Eye (tissue), 1 donor: ENCODE measurements at places on chromosomes 11 and 22.

DNA sequence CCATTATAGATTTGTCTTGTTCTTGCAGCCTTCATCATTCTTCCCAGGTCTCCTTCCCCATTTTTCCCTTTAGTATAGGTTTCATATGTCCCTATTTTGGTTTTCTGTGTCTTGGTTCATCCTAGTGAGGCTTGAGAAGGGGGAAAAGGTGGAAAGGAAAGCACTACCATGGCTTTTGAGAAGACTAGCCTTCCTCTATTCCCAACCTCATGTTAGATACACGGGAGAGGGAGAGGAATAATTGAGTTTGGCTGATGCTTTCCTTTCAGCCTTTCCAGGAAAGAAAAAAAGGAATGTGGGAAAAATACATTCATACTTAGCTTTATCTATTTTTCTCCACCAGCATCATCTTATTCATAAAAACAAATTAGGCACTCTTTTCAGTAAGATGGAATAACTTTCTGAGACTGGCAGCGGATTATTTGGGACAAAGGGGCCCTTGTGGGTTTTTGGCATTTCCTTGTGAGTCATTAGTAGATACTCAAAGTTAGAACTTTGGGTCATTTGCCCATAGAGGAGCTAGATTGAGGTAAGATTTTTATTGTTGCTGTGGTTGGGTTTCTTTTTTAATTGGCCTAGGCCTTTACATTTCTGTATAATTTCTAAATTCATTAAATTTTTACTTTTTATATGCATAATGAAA, 23.8 kb downstream of the CAPRIN1 start:
- DNase-seq: no peak

- DNase-seq: peak; percentile 94
Observed at GRCh38 chr11:30586251-30587144, at the start of gene MPPED2. TSS of gene MPPED2 (minus strand) at chr11:30586353. CDS start at chr11:30580373, 5,980 bp downstream.

DNA sequence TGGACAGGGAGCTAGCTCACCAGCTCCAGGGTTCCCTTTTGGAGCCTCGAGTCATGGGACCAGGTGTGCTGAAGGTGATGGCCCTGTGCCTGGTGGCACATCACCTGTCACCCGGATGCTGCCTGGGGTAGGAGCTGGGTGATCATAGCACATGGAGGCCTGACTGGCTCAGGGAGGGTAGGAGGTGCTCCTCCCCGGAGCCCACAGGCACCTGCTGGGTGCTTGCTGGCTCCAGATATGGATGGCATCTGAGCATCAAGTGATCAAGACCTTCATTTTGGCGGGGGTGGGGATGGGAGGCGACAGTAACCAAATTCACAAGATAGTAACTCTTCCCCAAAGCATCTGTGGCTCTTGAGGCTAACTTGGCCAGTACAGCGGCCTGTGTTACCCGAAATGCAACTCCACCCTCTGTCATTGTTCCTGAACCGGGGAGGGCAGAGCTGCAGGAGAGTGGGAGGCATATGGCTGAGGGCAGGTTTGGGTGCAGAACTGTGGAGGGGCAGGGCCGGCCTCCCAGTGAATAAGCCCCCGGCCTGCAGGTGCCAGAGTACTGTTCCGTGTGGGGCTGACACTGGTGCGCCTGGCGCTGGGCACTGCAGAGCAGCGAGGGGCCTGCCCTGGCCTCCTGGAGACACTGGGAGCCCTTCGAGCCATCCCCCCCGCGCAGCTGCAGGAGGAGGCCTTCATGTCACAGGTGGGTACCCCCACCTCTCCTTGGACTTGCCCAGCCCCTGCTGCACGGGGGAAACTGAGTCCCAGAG, 4.7 kb downstream of the TBC1D10C start:
- no peak for DNase-seq

DNA sequence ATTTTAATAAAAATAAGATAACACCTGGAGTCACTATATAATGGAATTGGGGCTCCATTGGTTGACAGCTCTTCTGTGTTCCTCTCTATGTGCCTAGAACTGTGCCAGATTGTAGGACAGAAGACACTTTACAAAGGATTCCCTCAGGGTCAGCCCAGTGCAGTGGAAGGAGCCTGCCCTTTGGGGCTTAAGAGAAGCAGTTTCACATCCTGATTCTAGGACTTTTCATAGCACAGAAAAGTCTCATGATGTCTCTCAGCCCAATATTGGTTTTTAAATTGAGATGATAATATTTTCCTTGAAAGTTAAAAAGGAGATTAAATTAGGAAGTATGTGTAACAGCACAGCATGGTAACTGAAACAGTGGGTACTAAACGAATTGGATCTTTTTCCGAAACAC, 7.1 kb downstream of the PLAAT4 start:
- no peak for DNase-seq

DNA sequence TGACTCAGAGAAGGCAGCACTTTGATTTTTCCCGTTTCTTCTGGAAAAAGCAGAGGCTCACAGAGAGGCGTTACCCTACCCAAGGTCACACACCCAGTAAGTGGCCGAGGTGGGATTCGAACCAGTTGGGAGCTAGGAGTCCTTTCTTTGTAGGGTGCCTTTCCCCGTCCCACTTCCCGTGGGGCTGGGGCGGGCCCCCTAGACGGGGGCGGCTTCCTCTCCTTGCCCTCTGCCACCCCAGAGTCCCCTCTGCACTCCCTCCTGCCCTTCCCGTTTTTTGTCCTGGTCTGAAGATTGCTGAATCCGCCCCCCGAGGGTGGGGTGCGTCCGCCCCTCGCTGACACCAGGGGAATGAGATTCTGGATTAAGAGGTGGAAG, 747 bp downstream of the TPCN2 start:
- no peak for DNase-seq

DNA sequence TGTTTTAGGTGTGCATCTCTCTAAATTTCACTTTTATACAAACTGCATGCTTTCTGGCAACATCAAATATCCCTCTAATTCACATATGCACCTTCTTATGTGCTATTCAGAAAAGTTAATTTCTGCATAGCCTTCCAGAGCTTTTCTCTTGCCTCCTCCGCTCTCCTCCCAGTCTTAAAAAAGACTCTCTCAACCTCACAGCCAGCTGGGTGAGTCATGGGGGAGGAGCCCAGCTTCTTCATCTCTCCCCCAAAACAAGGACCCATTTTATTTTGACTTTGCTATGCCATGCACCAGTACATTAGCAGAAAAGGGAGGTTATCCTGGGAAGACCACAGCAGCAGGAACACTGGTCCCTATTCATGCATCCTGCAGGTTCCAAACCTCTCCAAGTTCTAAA, 234.4 kb downstream of the KCNA4 start:
- no peak for DNase-seq

GRCh38 chr11:125358254-125358840, 137.7 kb downstream of the FEZ1 start:
- DNase-seq: no peak

DNA sequence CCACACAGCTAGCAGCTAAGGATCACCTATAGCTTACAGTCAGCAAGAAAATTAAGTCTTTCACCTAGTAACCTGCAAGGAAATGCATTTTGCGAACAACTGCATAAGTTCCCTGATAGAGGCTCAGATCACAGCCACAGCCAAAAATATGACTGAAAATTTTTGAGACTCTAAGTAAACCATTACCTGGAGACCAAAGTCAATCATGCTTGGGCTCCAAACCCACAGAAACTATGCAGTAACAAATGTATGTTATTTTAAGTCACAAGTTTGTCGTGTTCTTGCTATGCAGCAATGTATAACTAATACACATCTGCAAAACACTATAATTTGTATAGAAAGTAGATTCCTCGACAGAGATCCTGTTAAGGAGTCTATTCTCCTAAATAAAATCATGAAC, 1025.7 kb upstream of the RAG2 start:
- DNase-seq: no peak

DNA sequence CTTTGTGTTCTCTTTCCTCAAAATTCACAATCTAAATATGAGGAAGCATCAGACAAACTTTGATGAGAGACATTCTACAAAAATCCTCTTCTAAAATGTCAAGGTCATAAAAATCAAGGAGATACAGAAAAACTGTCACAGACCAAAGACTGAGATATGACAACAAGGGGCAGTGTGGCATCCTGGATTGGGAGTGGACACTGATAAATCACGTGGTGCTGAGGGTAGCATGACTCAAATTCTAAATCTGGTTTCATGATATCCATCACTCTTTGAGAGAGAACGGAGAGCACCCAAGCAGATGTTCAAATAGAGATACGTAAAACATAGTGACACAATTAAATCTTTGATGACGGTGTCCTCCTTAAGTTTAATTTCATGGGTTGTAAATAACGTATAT, 13.0 kb upstream of the CARD18 start:
- DNase-seq: no peak

DNA sequence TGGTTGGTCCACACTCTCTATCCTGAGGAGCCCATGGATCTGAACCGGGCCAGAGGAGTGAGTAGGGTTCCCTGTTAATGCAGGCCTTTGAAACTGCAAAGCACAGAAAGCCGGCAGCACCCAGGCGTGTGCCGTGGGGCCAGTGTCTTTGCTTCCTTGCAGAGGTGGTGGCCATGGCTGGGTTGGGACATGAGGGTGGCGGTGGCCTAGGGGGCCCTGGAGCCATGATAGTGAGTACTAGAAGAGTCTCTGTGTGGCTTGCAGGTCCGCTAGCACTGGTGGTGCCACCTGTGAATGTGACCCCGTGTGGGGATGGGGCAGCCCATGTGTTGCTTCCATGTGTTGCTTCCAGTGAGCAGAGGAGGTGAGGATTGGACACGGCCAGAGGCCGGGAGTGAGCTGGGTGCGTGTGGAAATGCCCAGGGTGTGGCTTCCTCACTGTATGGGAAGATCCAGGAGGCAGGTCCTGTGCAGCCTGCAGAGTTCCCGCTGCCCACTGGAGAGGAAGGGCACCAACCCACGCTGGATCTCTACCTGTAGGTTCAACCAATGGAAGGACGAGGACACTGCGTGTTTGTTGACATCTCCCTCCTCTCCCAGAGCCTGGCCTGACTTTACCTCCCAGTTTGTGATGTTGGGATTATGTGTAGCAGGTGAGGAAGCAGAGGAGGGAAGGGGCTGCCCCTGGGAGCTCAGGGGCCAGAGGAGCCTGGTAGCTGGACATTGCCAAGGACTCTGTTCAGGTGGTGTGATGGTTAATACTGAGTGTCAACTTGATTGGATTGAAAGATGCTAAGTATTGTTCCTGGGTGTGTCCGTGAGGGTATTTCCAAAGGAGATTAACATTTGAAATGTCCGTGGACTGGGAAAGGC, 796.6 kb downstream of the TBC1D22A start:
- DNase-seq: no peak

DNA sequence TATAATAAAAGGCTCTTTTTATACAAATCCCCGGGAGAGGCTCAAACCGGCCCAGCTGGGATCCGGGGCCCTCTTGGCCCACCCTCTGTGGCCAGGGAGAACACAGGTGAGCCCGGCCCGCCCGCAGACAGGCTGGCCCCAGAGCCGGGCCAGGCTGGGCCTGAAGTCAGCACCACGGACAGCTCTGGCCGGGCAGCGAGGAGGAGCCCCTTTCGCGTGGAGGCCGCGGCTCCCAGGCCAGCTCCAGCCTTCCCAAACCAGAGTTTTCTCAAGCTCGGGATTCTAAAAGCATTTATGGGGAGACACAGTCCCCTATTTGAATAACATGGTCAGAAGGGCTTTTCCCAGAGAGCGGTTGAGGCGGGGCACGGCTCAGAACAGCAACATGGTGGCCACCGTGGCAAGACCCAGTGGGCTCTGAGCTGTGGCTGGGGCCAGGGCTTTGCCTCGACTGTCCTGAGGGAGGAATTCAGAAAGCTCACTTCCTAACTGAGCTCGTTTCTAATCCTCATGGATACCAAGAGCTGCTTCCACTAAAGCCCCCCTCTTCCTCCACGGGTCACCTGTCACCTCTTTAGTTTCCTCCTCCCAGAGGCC, 115.4 kb downstream of the BRD1 start:
- DNase-seq: peak; percentile 59

DNA sequence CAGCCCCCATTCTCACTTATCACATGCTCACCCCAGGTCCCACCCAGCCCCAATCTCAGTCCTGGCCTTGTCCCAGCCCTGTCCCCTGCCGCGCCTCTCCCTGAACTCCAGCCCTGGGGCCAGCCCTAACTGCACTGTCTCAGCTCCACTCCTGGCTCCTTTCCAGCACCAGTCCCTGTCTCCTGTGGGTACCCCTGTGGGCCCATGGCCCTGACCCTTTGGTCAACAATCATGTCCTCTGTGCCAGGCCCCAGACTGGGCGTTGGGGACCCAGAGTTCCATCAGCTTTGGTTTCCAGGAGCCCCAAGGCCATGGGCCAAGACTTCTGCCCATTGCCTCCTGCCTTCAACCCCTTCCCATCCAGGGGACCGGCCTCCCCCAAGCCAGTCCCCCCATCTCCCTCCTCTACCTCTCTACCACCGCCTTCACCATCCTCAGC, 757 bp downstream of the SPI1 start:
- no peak for DNase-seq

- DNase-seq: no peak
Observed at GRCh38 chr11:12712132-12712531, 37.9 kb downstream of the TEAD1 start.

DNA sequence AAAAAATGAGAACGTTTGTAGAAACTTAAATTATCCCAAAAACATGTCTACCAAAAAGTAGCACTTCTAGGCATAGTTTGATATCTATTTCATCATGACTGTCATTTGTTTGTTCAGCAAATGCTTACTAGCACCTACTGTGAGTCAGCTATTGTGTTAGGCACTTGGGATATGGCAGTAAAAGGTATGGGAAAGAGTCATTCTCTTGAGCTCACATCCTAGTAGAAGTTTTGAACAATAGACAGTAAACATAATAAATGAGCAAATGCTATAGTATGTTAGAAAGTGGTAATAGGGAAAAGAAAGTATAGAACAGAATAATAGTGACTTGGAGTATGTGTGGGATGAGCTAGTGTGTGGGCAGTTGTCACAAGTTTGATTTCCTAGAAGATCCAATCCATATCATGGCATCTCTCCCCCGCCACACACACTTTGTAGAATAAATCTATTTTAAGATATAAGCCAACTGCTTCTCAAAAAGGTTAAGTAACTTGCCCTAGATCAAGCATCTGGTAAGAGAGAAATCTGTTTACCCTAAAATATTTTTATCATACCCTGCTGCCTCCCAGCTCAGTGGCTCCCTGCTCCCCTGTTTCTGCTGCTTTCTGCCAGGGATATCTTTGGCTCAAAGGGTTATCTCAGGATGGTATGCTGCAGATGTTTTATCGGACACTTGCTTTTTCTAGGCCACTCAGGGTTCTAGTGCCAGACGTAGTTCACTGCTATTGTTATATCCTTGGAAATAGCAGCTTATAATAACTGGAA, 129.7 kb downstream of the NCAM1 start:
- no peak for DNase-seq

- no peak for DNase-seq
Observed at GRCh38 chr11:111510311-111510710, 1.9 kb downstream of the BTG4 start.

- no peak for DNase-seq
Observed at GRCh38 chr11:93821617-93822016, 28.8 kb downstream of the VSTM5 start.

GRCh38 chr22:50526108-50526833, 873 bp upstream of the SCO2 start:
- DNase-seq: peak; percentile 93

DNA sequence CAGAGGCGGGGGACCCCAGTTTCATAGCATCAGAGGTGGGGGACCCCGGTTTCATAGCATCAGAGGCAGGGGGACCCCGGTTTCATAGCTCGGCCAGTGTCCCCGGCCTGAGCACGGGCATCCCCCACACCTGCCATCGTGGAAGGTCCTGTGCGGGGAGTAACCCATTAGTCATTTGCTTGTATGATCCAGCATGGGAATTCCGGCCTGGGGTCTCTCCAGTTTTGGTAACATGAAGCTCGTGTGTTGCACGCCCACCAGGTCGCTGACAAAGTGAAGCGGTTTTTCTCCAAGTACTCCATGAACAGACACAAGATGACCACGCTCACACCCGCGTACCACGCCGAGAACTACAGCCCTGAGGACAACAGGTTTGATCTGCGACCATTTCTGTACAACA, 29.0 kb upstream of the KRTAP5-7 start:
- no peak for DNase-seq

GRCh38 chr11:125090816-125091215, 20.6 kb downstream of the TMEM218 start:
- no peak for DNase-seq
